ENCODE measurements at places on chromosomes 4 and X. TPM values are rescaled to one million over a fixed set of nuclear protein-coding genes. Genes with fewer than 3 reads are reported as not detected.

GUCY1A1 gene
- total RNA-seq: 0.28 TPM

DNA sequence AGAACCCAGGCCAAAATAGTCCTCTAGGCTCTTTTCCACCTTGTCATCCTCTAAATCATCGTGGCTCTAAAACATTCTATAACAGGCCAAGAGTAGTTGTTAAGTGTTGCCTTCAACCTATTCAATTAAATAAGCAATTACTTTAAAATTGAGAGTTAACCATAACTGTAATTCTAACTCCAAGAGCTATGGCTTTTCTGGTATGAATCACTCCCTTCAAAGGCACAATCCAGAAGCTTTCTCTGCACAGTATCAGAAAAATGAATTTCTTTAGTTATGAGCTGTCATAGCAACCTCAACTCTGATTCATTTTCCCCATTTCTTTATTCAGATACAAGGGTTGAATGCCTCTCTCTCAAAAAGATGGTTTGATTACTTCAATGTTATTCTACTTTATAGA, 21.7 kb downstream of the INPP4B start:
- DNase-seq: no peak

- no peak for DNase-seq
These were observed 70.6 kb downstream of the ARSJ start for GRCh38 chr4:113908829-113909228.

NLGN4X gene
- total RNA-seq: not detected

TLR6 gene
- 3.6 TPM for total RNA-seq

DNA sequence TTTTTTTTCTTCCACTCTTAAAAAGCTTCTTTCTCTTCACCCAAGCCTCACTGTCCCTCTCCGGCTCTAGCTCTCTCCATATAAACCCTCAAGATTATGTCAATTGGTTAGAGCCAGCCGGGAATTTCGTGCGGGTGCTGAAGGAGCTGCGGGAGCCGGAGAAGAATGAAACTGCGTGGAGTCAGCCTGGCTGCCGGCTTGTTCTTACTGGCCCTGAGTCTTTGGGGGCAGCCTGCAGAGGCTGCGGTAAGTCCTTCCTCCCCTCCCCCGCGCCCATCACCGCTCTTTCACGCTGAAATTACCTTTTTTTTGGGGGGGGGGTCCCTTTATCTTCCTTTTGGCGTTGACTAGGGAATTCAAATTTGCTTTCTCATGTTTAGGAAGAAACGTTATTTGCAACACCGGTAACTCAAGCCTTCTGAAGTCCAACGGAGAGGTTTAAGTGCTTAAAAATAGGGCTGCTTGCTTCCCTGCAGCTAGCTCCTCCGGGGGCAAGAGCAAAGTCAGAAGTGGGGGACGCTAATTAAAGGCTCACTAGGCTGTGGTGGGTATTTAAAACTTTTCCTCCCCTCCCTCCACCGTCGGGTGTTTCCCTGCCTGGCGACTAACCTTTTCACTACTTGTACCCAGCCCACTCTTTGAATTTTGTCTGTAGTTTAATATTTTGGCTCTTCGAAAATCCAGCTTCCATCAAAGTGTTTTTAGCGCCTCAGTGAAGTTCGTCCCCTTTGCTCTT, 491 bp downstream of the COL4A5 start:
- no peak for DNase-seq

Measured in activated T-cell treated with anti-CD3 and anti-CD28 coated beads, Interleukin-2, amount 50 U/mL, for 72 hours (primary cell).